ENCODE measurements at places on chromosomes 13 and 19.

DNA sequence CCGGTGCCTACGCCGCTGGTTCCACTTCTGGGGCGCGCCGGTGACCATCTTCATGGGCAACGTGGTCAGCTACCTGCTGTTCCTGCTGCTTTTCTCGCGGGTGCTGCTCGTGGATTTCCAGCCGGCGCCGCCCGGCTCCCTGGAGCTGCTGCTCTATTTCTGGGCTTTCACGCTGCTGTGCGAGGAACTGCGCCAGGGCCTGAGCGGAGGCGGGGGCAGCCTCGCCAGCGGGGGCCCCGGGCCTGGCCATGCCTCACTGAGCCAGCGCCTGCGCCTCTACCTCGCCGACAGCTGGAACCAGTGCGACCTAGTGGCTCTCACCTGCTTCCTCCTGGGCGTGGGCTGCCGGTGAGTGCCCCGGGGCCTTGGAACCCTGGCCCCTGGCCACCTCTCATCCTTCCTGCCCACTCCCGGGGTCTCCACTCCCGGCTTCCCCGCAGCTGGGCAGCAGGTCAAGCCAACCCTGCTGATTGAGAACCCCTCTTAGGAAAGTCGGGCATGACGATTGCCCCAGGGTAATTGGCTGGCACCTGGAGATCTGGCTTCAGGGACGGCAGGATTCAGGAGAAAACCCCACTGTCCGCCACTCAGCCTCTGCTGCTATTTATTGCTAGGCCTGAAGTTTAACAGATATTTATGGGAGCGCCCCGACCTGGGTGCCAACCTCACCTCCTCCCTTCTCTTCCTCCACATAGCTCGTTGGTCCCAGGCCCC is 39.1 kb downstream of the TRPM4 start:
- DNase-seq, result no peak

GRCh38 chr19:3269916-3270671 is 45.6 kb downstream of the CELF5 start:
- no peak for DNase-seq

DNA sequence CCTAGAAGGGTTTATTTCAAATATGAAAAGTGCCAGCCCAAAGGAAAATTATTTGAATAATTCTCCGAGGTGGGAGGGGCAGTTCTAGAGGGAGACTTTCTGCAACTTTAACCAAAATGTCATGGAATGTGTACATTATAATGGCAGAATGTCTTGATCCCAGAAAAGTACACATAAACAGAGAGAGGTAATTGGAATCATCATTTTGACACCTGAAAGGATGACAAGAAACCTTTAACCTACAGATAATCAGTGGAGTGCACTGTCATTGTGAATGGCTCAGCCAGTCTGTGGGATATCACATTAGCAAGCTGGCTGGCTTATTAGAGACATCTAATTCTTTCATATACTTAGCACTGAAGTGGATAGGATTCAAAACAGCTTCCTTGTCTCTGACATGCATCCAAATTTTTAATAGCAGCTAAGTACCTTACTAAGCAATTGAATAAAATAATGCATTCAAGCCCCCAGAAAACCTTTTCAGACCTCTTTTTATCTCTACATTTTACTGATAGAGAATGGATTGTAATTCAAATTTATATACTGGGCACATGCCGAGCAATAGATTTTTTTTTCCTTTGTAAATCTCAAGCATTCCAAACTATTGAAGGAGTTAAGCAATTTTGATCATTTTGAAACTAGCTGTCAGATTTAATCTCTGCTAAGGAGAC is 468.6 kb downstream of the COG6 start:
- no peak for DNase-seq

DNA sequence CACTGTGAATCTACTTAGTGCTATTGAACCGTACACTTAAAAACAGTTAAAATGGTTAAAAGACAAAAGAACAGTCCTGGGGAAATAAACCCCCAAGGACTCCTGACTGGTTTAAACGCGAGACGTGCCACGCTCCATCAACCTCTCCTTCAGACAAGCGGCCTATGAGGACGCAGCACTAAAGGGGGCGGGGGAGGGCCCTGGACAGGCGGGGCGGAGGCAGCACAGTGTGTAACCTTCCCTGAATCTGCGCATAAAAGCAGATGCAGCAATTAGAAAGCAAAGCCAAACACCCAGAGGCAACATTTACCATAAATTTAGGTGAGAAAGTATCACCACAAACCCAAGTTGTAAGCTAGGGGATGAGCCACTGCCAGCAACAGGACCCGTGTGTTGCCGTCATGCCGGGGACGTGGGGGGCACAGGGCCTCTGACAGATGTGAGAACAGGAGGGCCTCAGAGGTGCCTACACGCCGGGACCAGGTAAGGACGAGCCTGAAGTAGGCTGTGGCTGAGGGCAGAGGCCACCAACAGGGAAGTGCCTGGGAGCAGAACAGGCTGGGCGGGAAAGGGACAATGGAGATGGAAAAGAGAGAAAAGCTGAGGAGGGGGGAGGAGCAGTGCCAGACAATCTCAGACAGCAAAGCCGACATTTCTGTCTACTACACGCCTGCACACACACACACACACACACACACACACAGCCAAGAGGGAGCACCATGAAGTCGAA is 15.3 kb upstream of the ADPRHL1 start:
- no peak for DNase-seq

- no peak for DNase-seq
Observed at GRCh38 chr13:79401259-79402070, 4.6 kb downstream of the RBM26 start.

DNA sequence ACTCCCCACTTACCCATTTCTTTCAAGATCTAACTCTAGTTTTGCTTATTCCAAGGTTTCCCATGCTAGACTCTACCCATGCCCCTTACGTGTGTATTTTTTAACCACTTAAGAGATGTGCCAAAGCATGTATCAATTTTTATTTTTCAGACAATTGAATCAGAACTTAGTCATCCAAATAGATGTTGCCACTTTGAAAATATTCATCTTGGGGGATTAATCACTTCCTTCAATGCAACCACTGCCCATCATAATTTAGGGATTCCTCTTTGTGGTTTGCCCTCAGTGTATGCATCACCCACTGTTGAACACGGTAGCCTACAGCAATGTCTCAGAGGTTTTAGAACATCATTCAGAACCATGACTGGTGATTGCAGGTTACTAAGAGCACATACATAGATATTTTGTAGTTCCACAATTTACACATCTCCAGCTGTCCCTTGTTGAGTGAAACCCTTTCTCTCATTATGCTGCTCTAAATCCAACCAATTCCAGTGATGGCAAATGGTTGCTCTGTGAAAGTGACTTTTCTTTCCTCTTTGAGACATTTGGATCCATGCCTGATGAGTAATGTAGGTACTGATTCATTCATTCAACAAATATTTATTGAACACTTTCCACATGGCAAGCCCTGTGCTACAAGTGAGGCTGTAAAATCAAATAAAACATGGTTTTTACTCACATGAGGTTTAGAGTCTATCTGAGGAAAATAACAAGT is 60.6 kb upstream of the SERP2 start:
- no peak for DNase-seq
